Kidney epithelial cell (primary cell): ENCODE measurements at places on chromosomes 5 and 9. TPM values are rescaled to one million over a fixed set of nuclear protein-coding genes. Genes with fewer than 3 reads are reported as not detected.

DNA sequence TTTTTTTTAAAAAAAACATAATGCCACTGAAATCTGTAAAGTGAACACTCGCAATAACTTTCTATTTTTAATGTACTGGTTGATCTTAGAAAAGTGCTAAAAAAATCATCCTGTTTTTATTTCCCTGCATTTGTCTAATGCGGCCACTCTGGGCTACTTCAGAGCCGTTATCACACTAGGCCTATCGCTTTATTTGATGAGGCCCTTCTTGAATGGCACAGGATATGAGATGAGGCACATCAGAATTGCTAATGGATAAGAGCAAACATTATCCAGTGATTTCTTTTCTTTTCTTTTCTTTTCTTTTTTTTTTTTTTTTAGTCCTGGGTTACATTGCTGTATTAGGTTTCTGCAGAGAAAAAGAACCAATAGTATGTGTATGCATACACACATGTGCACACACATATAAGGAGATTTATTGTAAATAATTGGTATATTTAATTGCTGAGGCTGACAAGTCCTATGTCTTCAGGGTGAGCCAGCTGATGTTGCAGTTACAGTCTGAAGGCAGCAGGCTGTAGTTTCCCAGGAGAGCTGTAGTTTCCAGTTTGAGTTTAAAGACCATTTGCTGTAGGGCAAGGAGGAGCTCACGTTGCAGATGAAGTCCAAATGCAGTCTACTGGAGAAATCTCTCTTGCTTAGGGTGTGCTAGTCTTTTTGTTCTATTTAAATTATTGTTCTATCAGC, 391.7 kb downstream of the MED10 start:
- DNase-seq: no peak

The CAMK2A gene
- total RNA-seq: not detected in 2 replicates

- no peak for DNase-seq
Observed at GRCh38 chr5:173733425-173733824, 117.0 kb upstream of the BOD1 start.

- DNase-seq: no peak
Observed at GRCh38 chr9:4242239-4242638, 57.6 kb downstream of the GLIS3 start.

DNA sequence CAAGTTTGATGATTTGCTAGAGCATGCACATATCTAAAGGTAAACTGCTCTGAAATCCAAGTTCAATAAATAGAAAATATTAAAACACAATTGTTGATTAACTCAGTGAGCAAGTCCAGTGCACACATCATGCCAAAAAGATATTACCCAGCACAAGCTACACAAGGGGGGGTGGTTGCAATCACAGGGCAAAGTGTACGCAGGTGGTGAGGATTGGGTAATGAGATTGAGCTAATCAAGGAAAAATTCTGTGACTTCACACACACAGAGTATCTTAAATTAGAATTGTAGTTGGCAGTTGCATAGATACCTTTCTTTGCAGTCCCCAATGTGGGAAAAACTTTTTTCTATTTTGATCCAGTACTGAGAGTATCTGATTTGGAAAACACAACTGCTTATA, 156.1 kb upstream of the NTRK2 start:
- no peak for DNase-seq

DNA sequence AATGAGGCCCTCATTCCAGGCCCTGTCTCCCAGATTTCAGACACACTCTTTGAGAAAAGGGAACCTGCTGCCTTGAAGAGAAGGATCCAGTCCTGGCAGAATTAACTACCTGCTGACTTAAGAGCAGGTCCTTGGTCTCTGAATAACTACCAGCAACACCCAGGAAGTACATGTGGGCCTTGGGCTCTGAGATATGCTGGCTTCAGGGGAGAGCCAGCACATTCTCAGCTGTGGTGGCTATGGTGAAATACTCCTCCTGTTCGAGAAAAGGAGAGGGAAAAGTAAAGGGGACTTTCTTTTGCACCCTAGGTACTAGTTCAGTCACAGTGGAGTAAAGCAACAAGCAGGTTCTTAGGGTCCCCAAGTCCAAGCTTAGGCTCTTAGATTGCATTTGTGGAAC, 120.0 kb downstream of the HMHB1 start:
- DNase-seq: no peak

DNA sequence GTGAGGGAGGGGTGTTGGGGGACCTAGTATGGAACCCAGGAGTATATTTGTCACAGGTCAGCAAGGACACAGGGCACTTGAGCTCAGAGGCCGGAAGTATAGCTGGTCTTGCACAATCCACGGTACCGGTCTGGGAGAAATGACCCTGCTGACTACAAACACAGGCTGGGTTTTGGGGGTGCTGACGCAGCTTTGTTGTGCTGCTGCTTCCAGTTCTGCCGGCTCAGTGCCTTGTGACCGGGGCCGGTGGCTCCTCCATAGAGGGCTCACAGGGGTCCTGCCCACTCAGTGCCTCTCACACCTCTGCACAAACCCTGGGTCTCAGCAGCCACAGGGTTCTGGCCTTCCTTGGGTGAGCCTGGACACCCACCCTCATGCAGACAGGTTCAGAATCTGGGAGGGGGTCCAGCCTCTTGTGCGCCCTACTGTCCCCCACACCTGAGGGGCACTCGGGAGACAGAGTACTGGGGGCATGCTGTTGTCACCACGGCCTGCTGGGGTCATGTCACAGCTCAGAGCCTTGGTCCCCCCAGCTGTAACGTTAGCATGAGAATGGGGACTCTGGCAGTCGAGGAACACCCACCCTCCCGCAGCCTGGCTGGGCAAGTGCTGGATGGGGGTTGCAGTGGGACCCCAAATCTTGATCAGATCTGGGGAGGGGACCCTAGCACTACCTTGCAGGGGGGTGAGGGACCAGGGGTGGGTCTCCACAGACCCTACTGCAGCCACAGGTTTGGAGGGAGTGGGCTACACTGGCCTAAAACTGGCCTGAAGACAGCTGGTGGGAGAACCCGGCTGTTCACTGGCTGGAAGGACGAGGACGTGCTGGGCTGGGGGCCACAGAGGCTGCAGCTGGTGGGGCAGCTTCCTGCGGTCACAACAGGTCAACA, 17.7 kb downstream of the NINJ1 start:
- DNase-seq: no peak

The PCDHGB2 gene
- 1.2 and 1.9 TPM in 2 replicates for total RNA-seq

- no peak for DNase-seq
Observed at GRCh38 chr9:14749741-14750211, 27.2 kb upstream of the CER1 start.

DNA sequence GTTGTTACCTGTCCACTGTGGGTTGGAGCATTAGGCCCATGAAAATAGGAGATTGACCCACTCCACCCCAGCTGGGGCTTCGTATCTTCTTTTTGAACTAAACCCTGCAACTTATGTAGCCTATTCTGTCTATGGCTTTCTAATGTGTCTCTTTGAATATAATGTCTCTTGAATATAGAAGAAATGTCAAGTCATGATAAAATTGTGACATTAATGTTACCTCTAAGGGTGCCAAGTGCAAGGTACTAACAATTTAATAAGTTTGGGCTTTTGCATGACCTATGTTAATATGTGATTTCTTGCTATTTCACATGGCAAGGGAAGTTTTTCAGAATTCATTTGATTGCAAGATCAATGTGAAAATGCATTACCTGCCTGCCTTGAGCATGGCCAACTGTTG, 40.4 kb upstream of the PUM3 start:
- no peak for DNase-seq

DNA sequence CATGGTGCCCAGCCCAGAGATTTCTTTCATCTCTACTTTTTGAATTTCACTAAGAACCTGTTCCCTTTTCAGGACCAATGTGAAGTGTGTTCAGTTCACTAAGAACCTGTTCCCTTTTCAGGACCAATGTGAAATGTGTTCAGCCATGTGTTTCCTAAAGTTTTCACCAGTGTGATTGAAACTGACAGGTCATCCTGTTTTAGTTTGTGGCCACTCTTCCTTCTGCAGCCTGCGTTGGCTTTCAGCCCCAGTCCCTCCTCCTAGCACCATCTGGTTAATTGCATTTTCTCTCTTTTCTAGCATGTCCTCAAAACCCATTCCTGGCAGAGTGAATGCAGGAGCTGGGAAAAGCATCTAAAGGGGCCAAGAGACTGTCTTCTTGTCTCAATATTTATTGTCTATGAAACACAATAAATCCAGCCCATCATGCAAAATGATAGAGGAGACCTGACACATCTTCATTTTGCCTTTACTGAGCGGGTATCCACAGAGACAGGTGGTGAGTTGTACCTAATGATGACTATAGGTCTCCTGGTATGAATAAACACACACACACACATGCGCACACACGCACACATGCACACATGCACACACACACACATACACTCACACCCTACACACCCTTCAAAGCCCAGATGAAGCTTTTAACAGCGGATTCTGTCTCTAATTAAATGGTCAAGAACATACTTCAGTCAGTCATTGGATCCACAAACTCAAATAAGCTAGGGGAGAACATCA, 6.1 kb upstream of the PANK3 start:
- no peak for DNase-seq

DNA sequence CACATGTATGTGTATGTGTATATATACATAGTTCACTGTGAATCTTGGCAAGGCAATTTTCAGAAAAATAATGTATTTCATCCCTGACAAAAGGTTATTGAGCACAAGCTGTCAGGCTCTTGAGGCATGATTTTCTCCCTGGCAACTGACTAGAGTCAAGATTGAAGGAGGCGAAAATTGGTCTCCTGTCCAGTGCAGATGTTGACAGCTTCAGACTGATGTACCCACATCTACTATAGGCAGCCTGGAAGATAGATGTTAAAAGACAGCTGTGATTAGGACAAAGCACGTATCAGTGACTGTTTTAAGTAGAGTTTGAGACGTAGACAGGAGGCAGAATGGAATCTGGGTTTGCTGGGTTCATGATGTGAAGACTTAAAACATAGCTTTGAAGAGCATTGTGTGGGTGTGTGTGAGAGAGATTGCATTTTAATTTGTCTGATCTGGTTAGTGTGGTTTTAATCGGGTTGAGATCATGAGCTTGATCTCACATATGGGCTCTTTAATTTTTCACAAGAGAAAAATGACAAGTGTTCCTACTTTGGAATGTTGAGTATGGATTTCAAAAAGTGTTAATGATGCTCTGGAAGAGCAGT, 39.1 kb downstream of the CTNNA1 start:
- DNase-seq: no peak

DNA sequence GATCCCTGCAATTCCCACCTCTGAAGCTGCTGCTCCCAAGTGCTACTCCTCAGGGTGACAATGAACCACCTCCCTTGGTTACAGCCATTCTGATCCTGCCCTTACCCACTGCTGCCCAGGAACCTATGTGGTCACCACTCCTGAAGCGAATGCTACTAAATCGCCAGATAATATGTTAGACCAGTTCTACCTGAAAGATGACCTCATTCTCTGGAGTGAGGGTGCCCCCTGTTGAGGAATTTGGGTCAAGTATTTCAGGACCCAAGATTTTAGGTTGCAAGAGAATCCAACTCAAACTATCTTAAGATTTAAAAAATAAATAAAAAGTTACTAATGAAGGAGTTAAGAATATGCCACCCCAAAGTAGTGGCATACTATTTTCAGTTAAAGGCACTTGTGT, 5.8 kb upstream of the SNAPC3 start:
- DNase-seq: no peak

The ELOVL7 gene
- 31.6 and 35.3 TPM in 2 replicates for total RNA-seq

The PDCD1LG2 gene
- total RNA-seq: 1.8 and 3.2 TPM in 2 replicates

DNA sequence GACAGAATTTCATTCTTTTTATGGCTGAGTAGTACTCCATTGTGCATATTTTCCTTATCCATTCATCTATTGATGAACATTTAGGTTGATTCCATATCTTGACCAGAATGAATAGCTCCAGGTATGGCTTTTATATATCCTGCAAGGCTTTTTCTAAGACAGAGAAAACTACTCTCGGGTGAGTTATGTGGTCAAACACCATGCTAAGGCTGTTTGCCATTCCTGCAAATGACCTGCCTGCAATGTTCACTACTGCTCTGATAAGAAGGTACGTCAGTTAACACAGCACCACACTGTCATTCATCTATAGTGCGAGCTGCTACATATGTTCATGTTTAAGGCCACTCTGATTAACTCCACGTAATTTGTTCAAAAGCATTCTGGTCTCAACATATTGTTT, 256.8 kb upstream of the RGMB start:
- no peak for DNase-seq

DNA sequence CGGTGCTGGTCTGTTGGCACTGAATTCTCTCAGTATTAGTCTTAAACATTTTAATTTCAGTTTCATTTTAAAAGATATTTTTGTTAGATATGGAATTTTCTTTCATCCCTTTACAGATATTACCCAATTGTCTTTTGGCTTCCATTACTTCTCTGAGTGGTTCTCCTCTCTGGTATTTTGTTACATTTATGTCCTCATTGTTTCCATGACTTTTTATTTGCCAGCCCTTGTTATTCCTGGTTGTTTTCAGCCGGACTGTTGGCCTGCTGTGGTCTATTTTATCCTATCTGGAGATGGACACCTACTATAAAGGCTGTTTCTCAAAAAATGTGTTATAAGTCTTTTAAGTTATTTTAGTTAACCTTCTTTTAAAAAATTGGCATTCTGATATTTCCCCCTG, 117.2 kb downstream of the ARHGEF28 start:
- no peak for DNase-seq

GRCh38 chr5:19210886-19211285, 777.1 kb downstream of the CDH18 start:
- DNase-seq: no peak

GRCh38 chr9:17829812-17830385, 251.0 kb downstream of the SH3GL2 start:
- no peak for DNase-seq

DNA sequence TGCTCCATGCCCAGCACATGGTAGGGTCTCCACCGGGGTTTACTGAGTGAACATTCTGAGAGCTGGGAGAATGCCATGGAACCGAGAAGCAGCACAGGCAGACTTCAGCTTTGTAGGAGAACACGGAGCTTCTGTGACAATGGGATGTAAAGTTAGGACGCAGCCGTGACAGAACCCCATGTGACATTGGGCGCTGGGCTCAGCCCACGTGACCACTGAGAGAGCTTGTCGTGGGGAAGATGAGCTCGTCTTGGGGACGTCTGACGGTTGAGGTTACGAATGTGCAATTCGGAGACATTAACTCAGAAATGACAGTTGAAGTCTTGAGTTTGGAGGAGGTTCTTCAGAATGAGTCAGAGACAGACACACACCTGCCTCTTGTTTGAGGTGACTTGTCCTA, 13.5 kb downstream of the SDHA start:
- no peak for DNase-seq

- no peak for DNase-seq
Observed at GRCh38 chr5:16787278-16787677, 148.8 kb downstream of the MYO10 start.

DNA sequence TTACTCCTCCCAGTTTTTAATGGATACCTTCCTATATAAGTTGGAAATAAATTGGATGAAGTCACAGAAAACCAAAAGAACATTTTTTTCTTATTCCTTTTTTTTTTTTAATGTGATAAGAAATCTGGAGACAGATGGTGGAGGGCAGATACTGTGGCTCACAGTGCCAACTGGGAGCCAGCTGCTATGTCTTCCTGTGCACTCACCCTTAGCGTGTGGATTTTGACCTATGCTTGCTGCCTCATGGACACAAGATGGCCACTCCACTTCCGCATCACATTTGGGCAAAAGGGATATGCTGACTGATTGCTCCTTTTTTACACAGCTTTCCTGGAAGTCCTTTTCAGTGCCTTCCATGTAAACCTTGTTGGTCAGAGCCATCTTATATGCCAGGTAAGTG, 342.6 kb downstream of the MAN2A1 start:
- DNase-seq: no peak

- DNase-seq: no peak
Observed at GRCh38 chr9:109536859-109537258, 38.8 kb upstream of the PTPN3 start.
